Sciatic nerve (tissue), 2 donors: ENCODE measurements at places on chromosomes 7 and 10.

- DNase-seq, result no peak
Observed at GRCh38 chr7:95478272-95479037, 7.3 kb upstream of the ASB4 start.

DNA sequence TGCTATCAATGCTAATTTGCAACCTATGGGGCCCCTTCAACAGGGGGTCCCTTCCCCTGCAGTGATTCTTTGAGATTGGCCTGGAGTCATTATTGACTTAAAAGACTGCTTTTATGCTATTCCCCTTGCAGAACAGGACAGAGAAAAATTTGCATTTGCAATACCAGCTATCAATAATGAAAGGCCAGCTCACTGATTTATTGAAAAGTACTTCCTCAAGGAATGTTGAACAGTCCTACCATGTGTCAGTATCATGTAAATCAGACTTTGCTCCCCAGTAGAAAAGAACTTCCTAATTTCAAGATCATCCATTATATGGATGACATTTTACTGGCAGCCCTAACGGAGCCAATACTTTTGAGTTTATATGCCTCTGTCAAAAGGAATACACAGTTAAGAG is 29.7 kb upstream of the ABCA13 start:
- no peak for DNase-seq

DNA sequence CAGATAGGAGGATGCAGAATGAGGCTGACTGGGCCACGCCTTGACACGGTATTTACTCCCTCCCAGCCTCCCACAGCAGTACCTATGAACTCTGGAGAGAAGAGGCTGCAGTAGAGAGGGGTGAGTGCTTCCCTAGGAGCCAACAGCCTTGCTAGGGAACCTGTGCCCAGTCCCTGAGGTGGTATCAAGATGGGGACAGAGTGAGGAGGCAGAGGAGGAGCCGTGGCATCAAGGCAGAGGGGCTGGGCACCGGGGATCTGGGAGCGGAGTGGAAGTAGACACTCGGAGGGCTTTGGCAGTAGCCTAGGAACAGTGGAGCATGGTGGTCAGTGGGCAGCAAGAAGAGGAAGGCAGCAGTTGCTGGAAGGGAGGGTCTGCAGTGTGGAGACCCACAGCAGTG is 68.7 kb upstream of the CHST15 start:
- DNase-seq, result no peak

DNA sequence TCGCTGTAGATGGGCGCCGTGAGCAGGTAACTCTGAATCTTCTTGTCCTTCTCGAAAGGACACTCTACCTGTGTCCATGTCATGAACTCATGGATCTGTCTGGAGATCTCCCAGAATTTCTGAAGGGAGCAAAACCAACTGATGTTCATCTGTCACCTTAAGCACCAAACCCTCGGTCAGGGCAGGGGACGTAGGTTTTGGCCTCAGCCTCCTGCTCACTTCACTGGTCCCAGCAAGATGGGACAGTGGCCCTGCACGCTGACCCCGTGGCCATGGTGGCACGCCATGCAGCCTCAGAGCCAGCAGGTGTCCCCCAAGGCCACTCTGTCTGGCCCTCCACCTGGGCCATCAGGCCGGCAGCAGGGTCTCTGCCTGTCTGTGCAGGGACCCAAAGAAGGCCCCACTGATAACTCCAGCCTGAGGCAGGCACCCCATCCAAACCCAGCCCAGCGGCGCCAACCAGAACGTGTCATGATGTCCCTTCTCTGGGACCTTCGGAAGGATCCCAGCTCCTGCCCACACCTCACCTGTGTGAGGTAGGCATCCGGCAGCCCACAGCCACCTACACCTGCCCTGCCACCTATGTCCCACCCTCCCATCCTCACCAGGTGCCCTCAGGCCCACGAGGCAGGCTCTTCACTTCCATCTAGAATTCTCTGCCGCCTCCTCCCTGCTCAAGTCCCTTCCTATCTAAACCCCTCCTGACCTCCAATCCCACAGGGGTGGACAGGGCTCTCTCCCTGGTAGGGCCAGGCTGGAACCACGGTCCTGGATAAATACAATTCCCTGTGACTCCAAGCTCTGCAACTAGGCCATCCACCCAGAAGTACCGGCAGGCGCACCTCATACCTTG is 59.0 kb downstream of the CSGALNACT2 start:
- peak; percentile 53 for DNase-seq

- DNase-seq, result no peak
Observed at GRCh38 chr10:116472891-116473290, 45.2 kb downstream of the PNLIPRP3 start.

DNA sequence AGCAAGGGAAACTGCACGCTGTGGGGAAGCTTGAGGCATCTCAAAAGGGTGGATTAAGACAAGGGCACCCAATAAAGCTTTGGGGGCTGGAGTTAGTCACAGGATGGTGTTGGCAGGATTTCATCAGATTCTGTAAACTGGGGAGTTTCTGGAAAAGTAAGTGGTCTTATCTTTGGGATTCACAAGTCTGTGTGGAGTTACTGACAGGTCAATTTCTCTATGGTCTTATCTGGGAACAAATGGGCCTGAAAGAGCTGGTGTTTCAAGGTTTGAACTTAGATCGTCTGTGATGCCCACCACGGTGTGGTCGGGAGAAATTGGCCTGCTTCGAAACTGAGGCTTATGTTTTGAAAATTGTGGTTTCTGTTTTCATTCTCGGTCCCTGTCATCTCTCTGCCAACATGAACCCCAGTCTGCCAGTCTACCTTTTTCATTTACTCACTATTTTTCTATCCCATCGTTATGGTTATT is 23.8 kb upstream of the AOAH start:
- no peak for DNase-seq
